Left lung (tissue), 14 donors: ENCODE measurements at places on chromosomes 1 and 21. TPM values are rescaled to one million over a fixed set of nuclear protein-coding genes. Genes with fewer than 3 reads are reported as not detected.

The GBP1 gene
- 64.3 TPM for total RNA-seq

The CRNN gene
- not detected for total RNA-seq

The ADAMTS4 gene
- 13.4 TPM for total RNA-seq

The AXDND1 gene
- total RNA-seq = 0.58 TPM

The FMO4 gene
- 4.0 TPM for total RNA-seq

The HHAT gene
- total RNA-seq = 8.6 TPM

The CD101 gene
- 8.3 TPM for total RNA-seq

The SLC44A3 gene
- 38.4 TPM for total RNA-seq

The SPATA45 gene
- total RNA-seq = not detected

The RPTN gene
- total RNA-seq = not detected

The TCHH gene
- 0.16 TPM for total RNA-seq

The FAM72D gene
- total RNA-seq = 0.41 TPM

The DCAF8 gene
- total RNA-seq = 93.9 TPM

The NBPF10 gene
- 3.7 TPM for total RNA-seq

The MYCL gene
- 4.3 TPM for total RNA-seq

The MAP10 gene
- 2.4 TPM for total RNA-seq

The MYOG gene
- total RNA-seq = not detected

The ANGPTL7 gene
- total RNA-seq = 0.42 TPM

The TDRD10 gene
- 3.8 TPM for total RNA-seq

The NBPF6 gene
- not detected for total RNA-seq

The CRP gene
- not detected for total RNA-seq

The IGSF21 gene
- 0.61 TPM for total RNA-seq

The LCE1B gene
- not detected for total RNA-seq

The SELP gene
- 22.0 TPM for total RNA-seq

The FCGR2B gene
- total RNA-seq = 24.1 TPM

The FLVCR1 gene
- 13.0 TPM for total RNA-seq

The NUP210L gene
- total RNA-seq = 0.16 TPM

The DNASE2B gene
- 2.7 TPM for total RNA-seq

The FCRL1 gene
- 3.4 TPM for total RNA-seq

The VHLL gene
- total RNA-seq = not detected

The RHCE gene
- not detected for total RNA-seq

The NIT1 gene
- total RNA-seq = 40.2 TPM

The IGFN1 gene
- total RNA-seq = 3.0 TPM

The EFNA1 gene
- total RNA-seq = 148 TPM

The TMPRSS15 gene
- total RNA-seq = not detected

The ERRFI1 gene
- total RNA-seq = 63.0 TPM

The CDK11B gene
- total RNA-seq = 16.3 TPM

The KCNK2 gene
- not detected for total RNA-seq

The ITPKB gene
- 34.6 TPM for total RNA-seq

The CSF3R gene
- 63.8 TPM for total RNA-seq

The F13B gene
- total RNA-seq = not detected

The ZNF683 gene
- total RNA-seq = 0.47 TPM

The YBX1 gene
- total RNA-seq = 552 TPM

The SPATA21 gene
- not detected for total RNA-seq

The DNAJC6 gene
- total RNA-seq = 4.6 TPM

The LCE3E gene
- not detected for total RNA-seq

The ARHGAP29 gene
- 42.3 TPM for total RNA-seq

The MLLT11 gene
- total RNA-seq = 1.7 TPM

The TPR gene
- total RNA-seq = 84.8 TPM

The TNFRSF8 gene
- total RNA-seq = 0.99 TPM

The C4BPA gene
- total RNA-seq = 22.2 TPM

The BSND gene
- total RNA-seq = not detected

The PLA2G2F gene
- total RNA-seq = not detected

The GUCA2B gene
- total RNA-seq = not detected

The ATP6V1G3 gene
- total RNA-seq = not detected

The S100A2 gene
- 7.1 TPM for total RNA-seq

The C1QC gene
- total RNA-seq = 378 TPM
